ENCODE measurements at places on chromosomes 2 and 18.

GRCh38 chr2:135825550-135826176 is 11.3 kb downstream of the LCT start:
- DNase-seq = no peak

GRCh38 chr2:3198119-3198518 is 179.5 kb downstream of the EIPR1 start:
- DNase-seq = no peak

DNA sequence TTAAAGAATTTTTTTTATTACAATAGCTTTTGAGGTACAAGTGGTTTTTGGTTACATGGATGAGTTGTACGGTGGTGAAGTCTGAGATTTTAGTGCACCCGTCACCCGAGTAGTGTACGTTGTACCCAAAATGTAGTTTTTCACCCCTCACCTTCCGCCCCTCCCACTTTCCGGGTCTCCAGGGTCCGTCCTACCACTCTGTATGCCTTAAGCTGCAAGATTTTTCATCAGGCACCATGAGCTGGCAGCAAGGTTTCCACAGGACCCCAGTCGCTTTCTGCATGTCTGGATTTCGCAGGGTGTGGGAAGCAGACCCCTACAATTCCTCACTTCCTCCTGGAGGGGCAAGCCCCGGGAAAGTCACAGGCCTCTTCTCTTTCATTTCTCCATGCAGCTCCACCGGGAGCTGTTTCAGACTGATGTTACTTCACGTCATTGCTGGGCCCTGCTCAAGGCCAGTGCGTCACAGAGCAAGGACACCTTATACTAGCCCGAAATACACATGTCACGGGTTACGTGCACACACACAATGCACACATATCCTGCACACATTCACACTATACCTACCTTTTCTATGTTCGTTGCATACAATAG is 179.1 kb downstream of the ZFP36L2 start:
- peak; percentile 39 for DNase-seq

- no peak for DNase-seq
These were observed 36.0 kb downstream of the SLC14A2 start for GRCh38 chr18:45651275-45651674.

- no peak for DNase-seq
These were observed 18.1 kb downstream of the LPIN2 start for GRCh38 chr18:2994603-2995432.

DNA sequence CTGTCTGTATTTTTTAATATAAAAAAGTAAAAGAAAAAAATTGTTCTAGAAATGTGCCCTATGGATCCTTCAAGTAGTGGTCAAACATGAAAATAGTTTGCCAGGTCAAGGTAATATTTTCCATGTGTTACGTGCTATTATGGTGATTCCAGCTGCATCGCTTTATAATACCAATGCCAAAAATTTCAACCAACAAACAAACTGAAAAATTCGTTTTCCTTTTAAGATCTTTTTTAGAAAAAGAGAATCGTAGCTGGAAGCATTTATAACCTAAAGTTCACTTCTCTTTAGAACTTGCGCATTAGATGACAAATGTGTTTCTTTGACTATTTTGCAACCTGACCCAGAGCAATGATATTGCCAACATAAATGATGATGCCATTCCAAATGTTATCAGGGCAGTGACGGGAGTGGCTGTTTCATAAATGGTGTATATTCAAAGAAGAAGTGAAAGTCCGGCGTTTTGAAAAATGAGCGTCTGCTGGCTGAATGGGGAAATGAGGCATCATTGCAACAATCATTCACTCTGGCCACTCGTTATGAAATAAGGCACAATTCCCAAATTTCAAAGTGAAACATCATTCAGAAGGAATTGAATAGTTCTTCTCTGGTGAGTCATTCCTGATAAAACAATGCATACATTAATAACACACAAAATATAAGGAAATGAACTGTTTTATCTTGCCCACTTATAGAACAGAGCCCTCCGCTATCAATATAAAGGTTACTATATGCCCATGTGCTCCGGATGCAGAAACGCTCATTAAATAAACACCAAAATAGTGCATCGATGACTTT is 297.4 kb downstream of the TGIF1 start:
- DNase-seq = no peak

- DNase-seq = no peak
These were observed 12.2 kb downstream of the TM4SF20 start for GRCh38 chr2:227366769-227367426.

DNA sequence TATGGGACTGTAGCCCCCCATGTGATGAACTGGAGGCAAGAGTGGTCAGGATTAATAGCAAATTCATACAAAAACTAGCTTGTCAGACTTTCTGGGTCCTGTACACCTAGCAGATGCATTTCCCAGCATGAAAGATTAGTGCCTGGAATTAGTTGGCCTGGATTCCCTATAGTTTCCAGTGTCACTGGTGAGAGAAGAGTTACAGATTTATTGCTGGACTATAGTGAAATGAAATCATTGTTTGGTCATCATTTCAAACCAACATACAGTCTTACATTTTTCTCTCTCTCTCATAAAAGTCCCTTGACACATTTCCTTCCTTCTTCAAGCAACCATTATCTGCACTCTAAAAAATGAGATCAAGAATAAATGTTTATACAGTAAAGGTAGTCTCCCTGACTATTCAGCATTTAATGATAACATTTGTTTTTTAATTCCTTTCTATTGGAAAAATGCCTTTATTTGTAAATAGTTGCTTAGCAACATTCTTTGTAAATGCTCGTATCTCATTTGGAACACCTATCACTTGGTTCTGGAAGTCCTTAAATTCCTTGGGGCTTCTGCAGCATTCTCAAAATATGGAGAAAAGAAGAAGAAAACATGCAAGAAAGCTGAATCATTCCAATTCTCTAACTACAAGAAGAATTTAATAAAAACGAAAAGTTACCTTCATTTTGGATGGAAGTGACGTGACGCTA is 144.4 kb downstream of the MREG start:
- no peak for DNase-seq

DNA sequence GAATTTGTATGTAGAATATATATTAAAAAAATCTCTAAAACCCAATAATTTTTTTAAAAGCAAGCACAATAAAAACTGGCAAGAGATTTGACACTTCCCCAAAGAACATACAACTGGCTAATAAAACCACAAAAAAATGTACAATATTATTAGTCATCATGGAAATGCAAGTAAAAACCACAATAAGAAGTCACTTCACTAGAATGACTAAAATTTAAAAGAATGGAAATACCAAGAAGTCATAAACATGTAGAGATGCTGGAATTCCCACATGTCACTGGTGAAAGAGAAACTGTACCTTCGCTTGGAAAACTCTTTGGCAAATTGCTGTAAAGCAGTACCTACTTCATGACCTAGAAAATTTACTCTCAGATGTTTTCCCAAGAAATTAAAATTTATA is 43.4 kb upstream of the KYNU start:
- no peak for DNase-seq

DNA sequence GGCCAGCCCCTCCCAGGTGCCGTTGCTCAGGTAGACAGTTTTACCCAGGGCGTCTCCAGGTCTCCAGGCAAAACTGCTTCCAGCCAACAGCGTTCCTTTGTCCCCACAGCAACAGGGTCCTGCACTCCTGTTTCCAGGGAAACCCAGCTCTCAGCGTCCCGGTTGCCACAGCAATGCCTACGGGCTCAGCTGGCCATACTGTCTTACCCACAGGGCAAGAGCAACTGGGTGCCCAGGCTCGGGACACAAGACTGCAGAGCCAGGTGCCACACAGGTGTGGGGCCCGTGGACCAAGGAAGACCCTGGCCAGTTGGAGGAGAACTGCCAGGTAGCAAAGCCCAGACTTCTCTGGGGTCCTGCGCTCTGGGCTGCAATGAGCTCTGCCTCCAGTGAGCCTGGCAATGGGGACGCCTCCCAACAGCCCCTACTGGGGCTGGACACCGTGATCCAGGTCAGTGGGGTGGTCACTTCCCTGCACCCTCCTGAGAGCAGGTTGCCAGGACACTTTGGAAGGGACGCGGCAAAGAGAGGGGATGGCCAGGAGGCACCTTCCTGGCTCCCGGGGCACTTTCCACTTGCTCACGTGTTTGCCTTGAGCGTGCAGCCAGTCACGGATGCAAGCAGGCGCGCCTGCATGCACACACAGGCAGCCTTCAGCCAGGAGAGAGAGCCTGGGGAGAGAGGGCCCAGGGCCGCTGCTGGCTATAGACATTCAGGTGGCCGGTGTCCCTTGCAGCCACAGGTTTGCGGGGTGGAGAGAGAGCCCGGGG is at the start of gene CROCC2:
CROCC2 (plus strand) TSS at position 196 of the 770 bp plus-strand sequence; CDS start at position 374, 178 bp downstream.
- DNase-seq = no peak

GRCh38 chr2:42567806-42568400 is 529 bp upstream of the MTA3 start:
- DNase-seq = no peak

DNA sequence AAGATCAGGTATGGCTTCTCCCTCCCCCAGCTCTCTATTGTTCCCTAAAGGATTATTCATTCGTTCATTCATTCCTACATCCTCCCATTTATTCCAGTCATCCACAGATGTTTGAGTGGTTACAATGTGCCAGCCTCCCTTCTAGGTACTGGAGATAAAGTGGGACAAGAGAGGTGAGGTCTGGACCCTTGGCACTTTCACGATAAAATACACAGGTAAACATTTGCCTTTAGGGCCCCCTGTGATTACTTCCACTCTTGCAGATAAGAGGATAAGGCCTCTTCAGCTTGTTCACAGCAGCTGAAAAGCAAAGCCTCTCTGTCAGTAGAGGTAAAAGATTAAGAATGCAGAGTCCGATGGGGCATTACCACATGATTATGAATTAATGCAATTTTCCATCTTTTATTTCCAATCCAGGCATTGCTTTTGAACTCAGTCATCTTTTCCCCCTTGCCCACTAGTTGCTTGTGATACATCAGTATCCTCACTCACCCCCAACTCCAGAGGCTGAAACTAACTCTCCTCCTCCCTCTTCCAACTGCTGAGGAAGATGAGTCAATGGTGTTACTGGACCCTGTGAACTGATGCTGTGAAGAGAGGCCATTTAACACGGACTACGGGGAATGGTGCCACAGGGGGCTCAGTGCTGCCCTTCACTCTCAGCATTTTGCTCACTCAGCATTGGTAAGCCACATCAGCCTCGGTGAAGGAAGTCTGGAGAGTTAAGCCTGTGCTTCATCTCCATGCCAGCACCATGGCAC is 1.1 kb upstream of the DPP4 start:
- no peak for DNase-seq

DNA sequence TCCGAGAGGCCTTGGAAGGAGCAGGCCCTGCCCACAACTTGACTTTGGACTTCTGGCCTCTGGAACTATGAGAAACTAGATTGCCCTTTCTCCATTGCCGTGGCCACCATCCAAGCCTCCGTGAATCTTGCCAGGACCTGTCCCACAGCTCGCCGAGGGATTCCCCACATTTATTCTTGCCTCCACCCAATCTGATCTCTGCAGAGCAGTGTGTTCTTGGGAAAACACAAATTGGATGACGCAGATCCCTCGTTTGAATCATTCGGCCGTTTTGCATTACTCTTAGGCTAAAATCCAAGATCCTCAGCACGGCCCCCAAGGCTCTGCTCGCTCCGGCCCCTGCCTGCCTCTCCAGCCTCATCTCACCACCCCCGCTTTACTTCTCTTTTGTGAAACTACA is 364.2 kb downstream of the ZNF516 start:
- no peak for DNase-seq

GRCh38 chr2:215119847-215120246 is 18.6 kb downstream of the ABCA12 start:
- DNase-seq = no peak

- DNase-seq = no peak
These were observed 171.7 kb downstream of the ANKRD30B start for GRCh38 chr18:14919666-14920065.

GRCh38 chr2:100870652-100871531 is 51.0 kb downstream of the NPAS2 start:
- no peak for DNase-seq

GRCh38 chr2:104848526-104848925 is 5.4 kb upstream of the POU3F3 start:
- DNase-seq = no peak

Data from RWPE2 (cell line).